ENCODE measurements at places on chromosomes 12 and 14. TPM values are rescaled to one million over a fixed set of nuclear protein-coding genes. Genes with fewer than 3 reads are reported as not detected.

BTBD7 gene
- total RNA-seq: 24.1 TPM

FSCB gene
- total RNA-seq: not detected

RNASE12 gene
- total RNA-seq: not detected

KRT6A gene
- total RNA-seq: not detected

ERP27 gene
- total RNA-seq: 11.1 TPM

ZC2HC1C gene
- total RNA-seq: 0.36 TPM

RTN1 gene
- 0.25 TPM for total RNA-seq

TAS2R10 gene
- 1.3 TPM for total RNA-seq

OR6C2 gene
- total RNA-seq: not detected

KRT4 gene
- total RNA-seq: not detected

FZD10 gene
- total RNA-seq: not detected

DNAI7 gene
- not detected for total RNA-seq

TPH2 gene
- total RNA-seq: 0.23 TPM

KLRC3 gene
- 1.3 TPM for total RNA-seq

POLE gene
- 70.4 TPM for total RNA-seq

KRT79 gene
- 0.28 TPM for total RNA-seq

OAS1 gene
- total RNA-seq: 11.4 TPM

FRMD6 gene
- 1.1 TPM for total RNA-seq

IRAK3 gene
- 0.82 TPM for total RNA-seq

SEC23A gene
- 47.3 TPM for total RNA-seq

ACVRL1 gene
- 0.16 TPM for total RNA-seq

FLVCR2 gene
- total RNA-seq: 1.1 TPM

NELL2 gene
- 169 TPM for total RNA-seq

NYNRIN gene
- 0.95 TPM for total RNA-seq

IKBIP gene
- 2.8 TPM for total RNA-seq

SIX4 gene
- not detected for total RNA-seq

ACOT6 gene
- not detected for total RNA-seq

LRRIQ1 gene
- total RNA-seq: not detected

KCNMB4 gene
- 1.5 TPM for total RNA-seq

YAF2 gene
- total RNA-seq: 43.6 TPM

SYCP3 gene
- 0.95 TPM for total RNA-seq

TAS2R9 gene
- total RNA-seq: not detected

SYNDIG1L gene
- not detected for total RNA-seq

SPX gene
- not detected for total RNA-seq

LTB4R2 gene
- 25.2 TPM for total RNA-seq

IGF1 gene
- not detected for total RNA-seq

TAPBPL gene
- total RNA-seq: 77.0 TPM

ATG101 gene
- 25.4 TPM for total RNA-seq

HCAR1 gene
- total RNA-seq: 0.06 TPM

WIF1 gene
- not detected for total RNA-seq

RNASE3 gene
- total RNA-seq: not detected

TAS2R14 gene
- 3.5 TPM for total RNA-seq

ADAMTS20 gene
- total RNA-seq: not detected

ASB2 gene
- 2.8 TPM for total RNA-seq

DEGS2 gene
- total RNA-seq: 0.19 TPM

NKX2-8 gene
- not detected for total RNA-seq

WNT1 gene
- total RNA-seq: 0.70 TPM

ITGB7 gene
- 247 TPM for total RNA-seq

FKBP3 gene
- 45.2 TPM for total RNA-seq

ADCY4 gene
- total RNA-seq: 10.4 TPM

FAR2 gene
- total RNA-seq: 4.9 TPM

LHX5 gene
- total RNA-seq: not detected

All from T-cell (primary cell).